Activated T-cell treated with anti-CD3 and anti-CD28 coated beads, Interleukin-2, amount 50 U/mL, for 4 hours (primary cell): ENCODE measurements at places on chromosomes 2 and 18. TPM values are rescaled to one million over a fixed set of nuclear protein-coding genes. Genes with fewer than 3 reads are reported as not detected.

- DNase-seq: no peak
Observed at GRCh38 chr2:96839875-96840850, 3.7 kb downstream of the ANKRD23 start.

Gene OTOS
- not detected for total RNA-seq

DNA sequence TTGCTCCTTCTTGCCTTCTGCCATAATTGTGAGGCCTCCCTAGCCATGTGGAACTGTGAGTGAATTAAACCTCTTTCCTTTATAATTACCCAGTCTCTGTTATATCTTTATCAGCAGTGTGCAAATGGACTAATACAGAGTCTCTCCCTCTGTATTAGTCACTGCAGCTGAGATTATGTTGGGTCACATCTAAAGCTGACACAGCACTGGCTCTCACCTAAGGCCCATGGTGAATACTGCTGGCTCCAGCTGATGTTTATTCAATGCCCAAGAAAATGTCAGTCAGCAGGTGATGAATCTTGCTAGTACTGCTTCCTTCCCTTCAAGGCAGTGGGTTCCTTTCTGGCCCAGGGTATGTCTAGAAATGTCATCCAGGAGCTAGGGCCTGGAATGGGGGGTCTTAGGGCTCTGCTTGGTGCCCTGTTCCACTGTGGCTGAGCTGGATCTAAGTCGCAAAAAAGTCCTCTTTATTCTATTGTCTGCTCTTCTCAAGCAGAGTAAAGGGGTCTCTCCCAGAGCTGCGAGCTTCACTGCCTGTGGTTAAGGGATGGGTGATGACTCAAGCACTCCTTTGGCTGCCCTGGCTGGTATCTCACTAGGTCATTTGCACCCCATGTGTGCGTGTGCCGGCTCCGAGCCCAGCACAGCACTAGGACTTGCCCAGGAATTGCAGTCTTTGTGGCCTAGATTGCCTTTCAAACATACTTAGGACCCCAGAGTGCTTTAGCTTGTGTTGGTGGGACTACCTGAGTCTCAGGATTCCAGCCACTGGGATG lies 29.9 kb downstream of the PPP1R1C start:
- DNase-seq: no peak

- DNase-seq: no peak
Observed at GRCh38 chr18:23260926-23261590, 125.8 kb downstream of the CABLES1 start.

DNA sequence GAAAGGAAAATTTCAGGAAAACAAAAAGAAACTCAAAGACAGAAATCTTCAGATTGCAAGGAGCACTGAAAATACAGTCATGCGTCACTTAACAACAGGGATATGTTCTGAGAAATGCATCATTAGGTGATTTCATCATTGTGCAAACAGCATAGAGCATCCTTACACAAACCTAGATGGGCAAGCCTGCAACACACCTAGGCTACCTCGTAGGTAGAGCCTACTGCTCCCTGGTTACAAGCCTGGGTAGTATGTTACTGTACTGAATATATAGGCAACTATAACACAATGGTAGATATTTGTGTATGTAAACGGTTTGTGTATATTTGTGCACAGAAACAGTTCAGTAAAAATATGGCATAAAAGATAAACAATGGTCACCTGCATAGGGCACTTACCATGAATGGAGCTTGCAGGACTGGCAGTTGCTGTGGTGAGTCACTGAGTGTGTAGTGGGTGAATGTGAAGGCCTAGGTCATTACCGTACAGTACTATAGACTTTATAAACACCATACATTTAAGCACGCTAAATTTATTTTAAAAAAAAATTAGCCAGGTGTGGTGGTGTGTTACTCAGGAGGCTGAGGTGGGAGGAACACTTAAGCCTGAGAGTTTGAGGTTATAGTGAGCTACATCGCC lies 33.4 kb downstream of the SFXN5 start:
- no peak for DNase-seq

Gene ALLC
- total RNA-seq: not detected

GRCh38 chr2:8352296-8352695 lies 329.6 kb upstream of the ID2 start:
- no peak for DNase-seq

- DNase-seq: no peak
Observed at GRCh38 chr2:53347269-53347668, 420.3 kb upstream of the CHAC2 start.
